ENCODE measurements at places on chromosomes 4 and X. TPM values are rescaled to one million over a fixed set of nuclear protein-coding genes. Genes with fewer than 3 reads are reported as not detected.

DNA sequence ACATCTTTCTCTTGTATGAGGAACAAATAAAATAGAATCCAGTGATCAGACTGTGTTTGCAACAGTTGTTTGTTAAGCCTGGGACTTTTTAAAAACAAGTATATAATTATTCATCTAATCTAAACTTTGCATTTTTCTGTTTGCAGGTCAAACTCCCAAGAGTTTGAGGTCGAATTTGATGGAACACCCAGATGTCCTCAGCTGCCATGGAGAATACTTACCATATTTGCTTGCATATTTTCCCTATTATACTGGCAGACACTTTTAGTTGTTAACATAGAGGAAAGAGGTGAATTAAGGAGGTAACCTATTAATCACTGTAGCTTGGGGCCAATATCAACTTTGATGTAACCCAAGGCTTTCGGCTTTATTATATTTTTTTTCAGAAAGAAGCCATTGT lies 401.5 kb upstream of the DIPK2B start:
- H3K36me3 ChIP-seq: no peaks in the 10 kb centered on the region
- no peaks in the 10 kb centered on the region for H3K4me1 ChIP-seq
- H3K27ac ChIP-seq: no peak overlapping the region

DNA sequence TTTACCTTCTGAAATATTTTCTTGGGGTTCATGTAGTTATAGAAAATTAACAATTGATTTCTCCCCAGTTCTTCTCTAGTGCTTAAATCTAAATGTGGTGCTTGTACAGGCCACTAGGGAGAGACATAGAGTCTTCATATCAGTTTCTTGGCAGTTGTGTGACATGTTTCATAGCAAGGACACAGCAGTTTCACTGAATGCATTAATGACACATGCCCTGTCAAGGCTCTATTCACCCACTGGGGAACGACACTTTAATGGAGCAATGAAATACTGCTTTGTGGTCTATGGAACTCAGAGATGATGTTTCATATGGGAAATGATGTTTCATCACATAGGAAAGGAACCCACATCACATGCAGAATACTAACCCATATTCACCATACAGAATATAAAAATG lies 2.8 kb downstream of the VEGFC start:
- H3K27ac ChIP-seq: no peak overlapping the region
- H3K4me1 ChIP-seq: no peaks in the 10 kb centered on the region
- H3K4me3 ChIP-seq: no peak overlapping the region
- H3K27me3 ChIP-seq: peaks cover 43% of the 10 kb centered on the region
- no peak for DNase-seq

GRCh38 chr4:25667931-25668557 lies 12.4 kb downstream of the SLC34A2 start:
- H3K4me3 ChIP-seq: no peak overlapping the region
- H3K27ac ChIP-seq: no peak overlapping the region
- no peaks in the 10 kb centered on the region for H3K36me3 ChIP-seq
- no peak for DNase-seq
- no peaks in the 10 kb centered on the region for H3K27me3 ChIP-seq

DNA sequence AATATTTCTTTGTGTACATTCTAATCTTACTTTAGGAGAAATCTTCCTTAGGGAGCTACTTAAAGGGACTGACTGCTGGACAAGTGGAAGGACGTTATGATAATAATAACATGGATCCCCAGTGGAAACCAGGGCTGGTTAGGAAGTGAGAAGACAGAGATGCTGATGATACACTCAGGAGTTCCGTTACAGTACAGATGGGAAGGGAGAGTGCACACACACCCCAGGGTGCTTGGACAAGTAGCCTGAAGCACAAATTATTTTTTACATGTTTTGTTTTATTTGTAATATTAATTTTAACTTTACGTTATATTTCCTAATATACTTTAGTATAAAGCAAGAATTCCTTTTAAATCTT lies 84.1 kb downstream of the BMPR1B start:
- H3K4me1 ChIP-seq: no peaks in the 10 kb centered on the region
- H3K27me3 ChIP-seq: no peaks in the 10 kb centered on the region
- H3K27ac ChIP-seq: no peak overlapping the region
- DNase-seq: no peak

Gene PPP2R2C
- polyA plus RNA-seq: not detected

Measured in CD14-positive monocyte (primary cell).